ENCODE measurements at places on chromosomes 11 and 22.

- DNase-seq = no peak
Observed at GRCh38 chr11:4134806-4135205, 40.2 kb downstream of the RRM1 start.

DNA sequence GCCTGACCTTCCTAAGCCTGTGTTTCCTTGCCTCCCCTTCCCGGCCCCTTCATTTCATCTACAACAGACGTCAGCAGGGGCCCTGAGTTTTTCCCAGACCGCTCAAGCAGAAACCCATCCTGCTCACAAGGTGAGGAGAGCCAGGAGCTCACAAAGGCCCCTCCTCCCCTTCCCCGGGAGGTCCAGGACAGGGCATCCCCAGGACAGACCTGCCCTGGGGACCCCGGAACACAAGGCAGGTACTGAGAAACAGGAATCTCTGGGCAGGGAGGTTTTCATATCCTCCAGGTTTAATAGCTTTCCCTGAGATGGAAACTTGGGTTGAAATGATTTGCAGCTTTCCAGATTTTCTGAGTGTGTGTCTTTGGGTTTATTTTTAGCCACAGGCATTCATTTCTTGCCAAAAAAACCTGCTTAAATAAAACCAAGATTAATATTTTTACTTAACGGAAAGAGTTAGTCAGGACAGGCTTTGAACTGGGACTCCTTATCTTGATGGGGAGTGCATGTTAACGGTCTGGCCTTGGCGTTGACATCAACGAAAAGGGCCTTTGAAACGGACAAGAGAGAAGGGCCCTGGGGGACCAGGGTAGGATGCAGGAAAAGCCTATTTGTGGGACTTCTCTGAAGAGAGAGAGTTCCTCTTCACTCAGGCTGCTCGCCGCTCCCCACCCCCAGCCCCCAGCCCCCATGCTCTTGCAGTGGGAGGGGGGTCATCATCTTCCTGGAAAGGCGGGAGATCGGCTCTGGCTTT lies 38.5 kb downstream of the TIMP3 start:
- DNase-seq = no peak

DNA sequence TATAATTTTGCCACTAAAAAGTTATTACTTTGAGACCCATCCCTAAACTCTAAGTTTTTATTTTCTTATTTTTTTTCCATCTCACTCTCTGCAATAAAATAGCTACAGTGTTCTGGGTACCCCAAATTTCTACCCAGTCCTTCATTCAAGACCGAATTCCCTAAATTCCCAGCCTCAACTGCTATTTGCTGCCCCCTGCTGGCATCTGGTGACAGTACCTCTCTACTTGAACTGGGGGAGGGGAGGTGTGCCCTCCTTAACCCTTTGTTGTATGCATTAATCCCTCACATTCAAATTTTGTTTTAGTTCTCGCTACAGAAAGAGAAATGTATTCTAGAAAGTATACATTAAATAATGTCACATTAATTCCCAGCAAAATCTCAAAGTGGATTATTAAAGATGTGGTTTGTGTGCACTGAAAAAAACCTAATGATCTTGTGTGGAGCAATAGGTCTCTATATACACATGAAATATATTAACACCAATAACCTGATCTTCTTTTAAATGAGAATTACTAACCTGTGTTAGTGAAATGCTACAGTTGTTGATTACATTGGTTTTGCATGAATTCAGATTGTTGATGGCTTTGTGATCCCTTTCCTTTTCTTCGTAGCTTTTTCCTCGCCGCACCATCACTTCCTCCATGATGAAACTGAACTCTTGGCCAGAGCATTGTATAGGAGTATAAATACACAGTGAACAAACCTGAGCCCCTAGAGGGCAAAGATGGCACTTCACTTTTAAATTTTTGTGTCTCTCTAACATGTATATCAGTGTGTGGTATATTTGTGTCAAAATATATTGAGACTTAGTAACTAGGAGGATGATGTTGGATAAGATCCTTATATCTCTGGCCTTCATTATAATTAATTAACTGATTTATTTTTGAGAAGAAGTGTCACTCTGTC lies 590.0 kb downstream of the METTL15 start:
- peak; percentile 12 for DNase-seq

DNA sequence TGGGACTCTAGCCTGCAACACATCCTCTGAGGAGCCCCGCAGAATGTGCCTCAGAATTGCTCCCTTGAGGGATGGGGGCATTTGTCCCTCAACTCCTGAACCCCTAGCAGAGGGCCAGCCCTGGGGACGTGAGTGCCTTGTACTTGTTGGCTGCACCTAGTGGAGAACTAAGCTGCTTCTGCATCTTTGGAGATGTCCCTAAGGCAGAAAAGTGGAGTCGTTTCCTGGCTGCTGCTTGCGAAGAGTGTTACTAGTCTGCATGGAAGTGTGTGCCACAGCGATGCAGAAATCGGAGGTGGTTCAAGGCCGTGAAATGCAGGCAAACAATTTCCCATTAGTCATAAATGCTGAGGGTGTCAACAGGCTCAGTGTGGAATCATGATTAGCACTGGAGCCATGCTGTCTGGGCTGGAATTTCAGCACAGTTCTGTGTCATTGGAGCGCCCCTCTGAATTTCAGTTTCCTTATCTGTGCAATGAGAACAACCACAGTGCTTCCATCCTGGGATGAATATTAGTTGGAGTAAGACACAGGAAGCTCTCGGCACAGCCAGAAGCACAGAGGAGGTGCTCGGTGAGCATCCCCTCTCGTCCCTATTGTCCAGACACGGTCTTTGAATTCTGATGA lies 56.5 kb downstream of the MIAT start:
- no peak for DNase-seq

DNA sequence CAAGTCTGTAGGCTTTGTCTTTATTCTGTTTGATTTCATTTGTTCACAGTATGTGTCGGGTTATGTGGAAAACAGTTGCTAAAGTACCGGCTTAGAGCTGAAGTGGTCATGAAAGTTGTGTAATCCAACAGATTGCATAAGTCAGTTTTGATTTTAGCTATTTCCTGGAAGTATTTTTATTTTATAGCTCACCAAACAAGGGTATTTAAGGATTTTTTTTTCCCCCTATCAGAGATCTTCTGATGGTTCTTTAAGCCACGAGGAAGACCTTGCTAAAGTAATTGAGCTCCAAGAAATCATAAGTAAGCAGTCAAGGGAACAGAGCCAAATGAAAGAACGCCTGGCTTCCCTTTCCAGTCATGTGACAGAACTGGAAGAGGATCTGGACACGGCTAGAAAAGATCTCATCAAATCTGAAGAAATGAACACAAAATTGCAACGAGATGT lies 55.9 kb downstream of the PPFIA1 start:
- DNase-seq = peak; percentile 10

- no peak for DNase-seq
Observed at GRCh38 chr22:35589071-35589755, 27.9 kb downstream of the MB start.

DNA sequence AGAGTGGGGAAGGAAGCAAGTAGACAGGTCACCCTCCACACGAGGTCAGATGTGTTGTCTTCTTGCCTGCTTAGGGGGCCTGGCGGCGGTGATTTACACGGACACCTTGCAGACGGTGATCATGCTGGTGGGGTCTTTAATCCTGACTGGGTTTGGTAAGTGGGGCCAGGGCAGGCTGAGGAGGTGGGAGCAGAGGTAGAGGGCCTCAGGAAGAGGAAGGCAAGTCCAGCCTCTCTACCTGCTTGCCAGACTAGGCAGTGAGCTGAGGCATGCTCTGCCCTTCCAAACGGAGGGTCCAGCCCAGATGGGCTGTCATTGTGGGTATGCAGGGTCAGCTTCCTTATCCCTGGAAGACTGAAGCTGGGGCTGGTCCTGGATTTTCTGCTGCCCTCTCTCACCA lies 39.9 kb downstream of the SLC5A1 start:
- no peak for DNase-seq

DNA sequence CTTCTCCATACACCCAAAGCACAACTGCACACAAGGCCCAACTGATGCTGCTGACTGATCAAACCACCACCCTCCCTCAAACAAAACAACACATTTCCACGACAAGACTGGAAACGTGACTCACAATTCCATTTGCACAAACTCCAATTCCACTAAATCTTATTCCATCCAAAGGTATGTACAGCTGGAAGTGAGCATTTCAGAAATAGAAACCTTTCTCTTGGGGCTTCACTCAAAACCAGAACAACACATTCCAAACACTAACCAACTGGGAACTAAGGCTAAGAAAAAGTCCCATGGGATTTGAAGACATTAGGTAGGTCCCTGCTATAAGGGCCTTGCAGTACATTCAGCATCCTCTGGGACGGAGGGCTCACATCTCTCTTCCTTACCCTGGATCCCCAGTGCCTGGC lies 19.6 kb downstream of the MORC2 start:
- no peak for DNase-seq

GRCh38 chr11:30002157-30002785 lies 14.6 kb downstream of the KCNA4 start:
- DNase-seq = no peak

GRCh38 chr11:113472471-113472870 lies 2.7 kb downstream of the DRD2 start:
- no peak for DNase-seq

GRCh38 chr11:81829976-81830375 lies 903.7 kb downstream of the FAM181B start:
- no peak for DNase-seq

- DNase-seq = no peak
Observed at GRCh38 chr11:19880088-19880345, 167.4 kb downstream of the NAV2 start.

- DNase-seq = no peak
Observed at GRCh38 chr11:4522752-4523151, 22.2 kb upstream of the OR52M1 start.

DNA sequence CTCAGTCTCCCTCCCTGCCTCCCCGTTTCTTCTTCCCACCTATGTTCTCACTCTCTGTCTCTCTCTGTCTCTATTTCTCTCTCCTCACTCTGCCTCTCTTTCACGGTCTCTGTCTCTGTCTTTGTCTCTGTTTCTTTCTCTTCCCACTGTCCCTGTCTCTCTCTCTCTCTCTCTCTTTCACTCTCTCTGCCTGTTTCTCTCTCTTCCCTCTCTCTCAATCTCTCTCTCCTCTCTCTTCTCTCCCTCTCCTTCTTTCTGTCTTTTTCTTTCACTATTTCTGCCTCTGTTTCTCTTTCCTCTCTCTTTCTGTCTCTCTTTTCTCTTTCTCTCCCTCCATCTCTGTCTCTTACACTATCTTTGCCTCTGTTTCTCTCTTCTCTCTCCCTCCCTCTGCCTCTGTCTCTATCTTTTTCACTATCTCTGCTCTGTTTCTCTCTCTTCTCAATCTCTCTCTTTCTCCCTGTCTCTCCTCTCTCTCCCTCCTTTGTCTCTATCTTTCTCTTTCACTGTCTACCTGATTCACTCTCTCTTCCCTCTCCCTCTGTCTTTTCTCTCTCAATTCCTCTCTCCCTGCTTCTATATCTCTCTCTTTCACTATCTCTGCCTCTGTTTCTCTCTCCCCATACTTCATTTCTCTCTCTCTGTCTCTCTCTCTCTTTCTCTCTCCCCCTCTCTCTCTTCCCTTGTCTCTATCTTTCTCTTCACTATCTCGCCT lies 5.4 kb downstream of the APLNR start:
- DNase-seq = no peak

GRCh38 chr11:111086058-111086457 lies 159.5 kb upstream of the POU2AF2 start:
- DNase-seq = no peak

DNA sequence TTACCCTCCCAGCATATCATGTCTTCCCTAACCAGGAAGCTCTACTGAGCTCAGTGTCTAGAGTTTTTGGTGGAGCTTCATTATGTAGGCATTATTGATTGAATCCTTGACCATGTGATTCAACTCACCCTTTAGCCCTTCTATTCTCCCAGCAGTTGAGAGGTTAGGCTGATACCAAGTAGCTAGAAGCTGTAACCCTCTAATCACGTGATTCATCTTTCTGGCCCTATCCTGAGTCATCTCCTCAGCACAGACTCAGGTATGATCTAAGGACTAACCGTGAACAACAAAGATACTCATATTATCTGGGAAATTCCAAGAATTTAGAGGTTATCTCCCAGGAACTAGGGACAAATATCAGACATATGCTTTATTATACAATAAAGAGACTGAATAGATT lies 625.5 kb downstream of the JRKL start:
- no peak for DNase-seq

- DNase-seq = peak; percentile 21
Observed at GRCh38 chr11:8342821-8343681, 79.4 kb upstream of the LMO1 start.

- no peak for DNase-seq
Observed at GRCh38 chr11:24965748-24966147, 468.9 kb downstream of the LUZP2 start.

GRCh38 chr11:112637876-112638275 lies 323.3 kb upstream of the NCAM1 start:
- DNase-seq = no peak

DNA sequence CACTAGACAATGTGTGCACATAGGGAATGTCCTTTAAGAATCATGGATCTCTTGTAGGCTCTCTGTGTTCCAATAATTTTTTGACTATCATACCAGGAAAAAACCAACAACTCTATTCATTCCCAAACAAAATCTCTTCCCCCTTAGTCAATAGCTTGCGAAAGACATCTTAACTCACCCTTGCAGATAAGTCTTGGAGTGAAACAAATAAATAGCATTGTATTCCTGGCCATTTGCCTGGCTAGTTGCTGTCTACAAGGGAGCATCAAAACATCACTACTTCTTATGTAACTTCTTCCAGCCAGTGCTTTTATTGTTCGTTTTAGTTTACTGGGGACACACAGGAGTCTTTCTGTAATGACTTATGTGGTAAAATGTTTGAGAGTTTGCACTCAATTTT lies 29.4 kb downstream of the SCN3B start:
- no peak for DNase-seq

GRCh38 chr11:126181939-126182730 lies 29.3 kb downstream of the RPUSD4 start:
- no peak for DNase-seq

DNA sequence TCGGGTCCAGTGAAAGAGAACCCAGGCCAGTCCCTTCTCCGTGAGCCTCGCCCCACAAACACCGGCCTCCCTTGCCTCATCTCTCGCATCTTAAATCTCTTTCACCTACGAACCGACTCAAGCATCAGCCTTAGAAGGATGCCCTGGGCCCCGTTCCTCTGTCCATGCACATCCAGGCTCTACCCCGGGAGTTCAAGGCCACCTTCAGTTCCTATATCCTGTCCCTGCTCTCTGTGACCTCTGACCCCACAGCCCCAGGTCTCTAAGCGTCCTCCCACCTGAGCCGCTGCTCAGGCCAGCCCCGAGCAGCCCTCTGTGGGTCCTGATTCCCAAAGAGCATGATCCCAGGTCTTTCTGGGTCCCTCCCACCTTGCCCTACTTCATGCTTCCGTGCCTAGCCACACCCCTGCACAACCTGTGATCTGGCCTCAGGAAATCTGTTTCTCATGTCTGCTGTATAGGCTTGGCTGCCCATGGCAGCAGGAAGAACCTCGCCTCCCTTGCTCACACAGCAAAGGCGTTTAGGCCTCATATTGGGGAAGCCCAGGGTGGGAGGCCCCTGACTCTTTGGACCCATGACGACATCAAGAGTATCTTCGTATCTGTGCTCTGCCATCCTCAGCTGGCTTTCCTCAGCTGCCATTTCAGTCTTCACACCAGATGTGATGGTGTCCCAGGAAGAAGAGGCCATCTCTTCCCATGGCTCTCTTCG lies 77.5 kb upstream of the SEPTIN5 start:
- DNase-seq = no peak

Data from activated CD4-positive, alpha-beta T cell treated with anti-CD3 and anti-CD28 coated beads, Interleukin-2, amount 50 U/mL, for 16 hours (primary cell).